Activated T-cell treated with anti-CD3 and anti-CD28 coated beads, Interleukin-2, amount 50 U/mL, for 72 hours (primary cell): ENCODE measurements at places on chromosomes 7 and 10. TPM values are rescaled to one million over a fixed set of nuclear protein-coding genes. Genes with fewer than 3 reads are reported as not detected.

GRCh38 chr7:155889636-155890511 lies 77.6 kb upstream of the SHH start:
- DNase-seq, result no peak

Gene SPDYE9
- total RNA-seq, result not detected

- DNase-seq, result no peak
Observed at GRCh38 chr10:43046288-43046991, 30.4 kb upstream of the RET start.

Gene NUTM2A
- 0.35 TPM for total RNA-seq

GRCh38 chr7:66958538-66959350 lies 36.6 kb downstream of the SBDS start:
- DNase-seq, result no peak

Gene AKR1C8
- total RNA-seq, result not detected

DNA sequence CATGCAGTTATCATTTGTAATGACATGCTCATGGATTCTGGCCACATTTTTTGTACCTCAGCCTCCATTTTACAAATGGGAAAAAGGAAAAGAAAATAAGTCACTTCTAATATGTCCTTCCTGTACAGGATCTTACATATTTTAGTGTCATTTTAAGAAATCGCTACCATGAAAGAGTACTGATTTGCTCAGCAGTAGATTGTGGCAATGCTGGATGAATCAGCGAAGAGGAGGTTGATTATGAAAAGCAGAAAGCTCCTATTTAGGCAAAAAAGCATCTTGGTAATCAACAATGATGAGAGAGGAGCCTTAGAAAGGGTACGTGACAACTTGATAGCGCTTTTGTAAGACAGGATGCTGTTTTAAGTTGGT lies 522.9 kb downstream of the PARD3 start:
- no peak for DNase-seq
